ENCODE measurements at places on chromosomes 2 and 18. TPM values are rescaled to one million over a fixed set of nuclear protein-coding genes. Genes with fewer than 3 reads are reported as not detected.

DNA sequence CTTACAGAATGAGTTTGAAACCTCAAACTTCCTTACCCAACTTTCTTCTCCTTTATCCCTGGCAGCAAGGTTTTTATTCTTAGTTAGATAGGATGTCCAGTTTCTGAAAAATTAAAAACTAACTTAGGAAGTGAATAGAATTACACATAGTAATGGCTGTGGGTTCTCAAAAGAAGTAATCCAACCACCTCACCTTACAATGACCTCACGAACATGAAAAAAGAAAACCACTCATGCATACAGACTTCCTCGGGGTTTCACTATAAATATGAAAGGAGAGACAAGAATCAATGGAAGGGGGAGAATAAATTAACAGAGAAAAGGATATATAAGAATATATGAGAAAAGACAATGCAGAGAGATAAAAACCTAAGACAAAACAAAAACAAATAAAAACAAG is 1044.3 kb upstream of the KLHL29 start:
- no peak overlapping the region for H3K27ac ChIP-seq
- H3K27me3 ChIP-seq: no peaks in the 10 kb centered on the region
- H3K4me1 ChIP-seq: no peaks in the 10 kb centered on the region
- no peak for DNase-seq
- no peaks in the 10 kb centered on the region for H3K36me3 ChIP-seq

DNA sequence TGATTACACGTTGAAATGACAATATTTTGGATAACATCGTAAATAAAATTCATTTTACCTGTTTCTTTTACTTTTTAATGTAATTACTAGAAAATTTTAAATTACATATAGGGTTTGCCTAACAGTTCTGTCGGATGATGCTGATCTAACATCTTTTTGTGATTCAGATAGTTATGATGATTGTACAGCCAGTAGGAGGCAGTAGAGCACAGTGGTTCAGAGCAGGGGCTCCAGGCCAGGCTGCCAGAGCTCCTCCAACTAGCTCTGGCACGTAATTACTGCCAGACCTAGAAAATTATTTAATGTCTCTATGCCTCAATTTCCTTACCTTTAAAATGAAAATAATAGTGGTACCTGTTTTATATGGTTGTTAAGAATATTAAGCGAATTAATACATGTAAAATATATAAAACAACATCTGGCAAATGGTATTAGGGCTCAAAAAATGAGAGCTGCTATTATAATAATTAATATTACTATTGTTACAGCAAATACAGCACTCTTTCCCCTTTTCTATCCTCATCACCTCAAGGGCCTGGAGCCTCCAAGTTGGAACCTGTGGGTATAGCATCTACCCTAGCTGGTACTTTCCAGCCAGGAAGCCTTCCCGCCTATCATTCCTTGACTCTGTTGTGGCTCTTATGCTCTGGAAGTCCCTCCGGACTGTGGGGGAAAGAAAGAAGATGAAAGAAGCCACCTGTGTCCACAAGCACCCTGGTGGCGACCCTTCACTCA is 47.7 kb upstream of the PLA2R1 start:
- no peaks in the 10 kb centered on the region for H3K27me3 ChIP-seq
- no peaks in the 10 kb centered on the region for H3K4me1 ChIP-seq
- H3K4me3 ChIP-seq: no peak overlapping the region
- no peak overlapping the region for H3K27ac ChIP-seq
- DNase-seq: peak; percentile 71

GRCh38 chr2:198175271-198175670 is 370.9 kb downstream of the PLCL1 start:
- H3K27ac ChIP-seq: no peak overlapping the region
- H3K4me3 ChIP-seq: no peak overlapping the region
- H3K4me1 ChIP-seq: no peaks in the 10 kb centered on the region
- DNase-seq: no peak
- H3K27me3 ChIP-seq: no peaks in the 10 kb centered on the region

GRCh38 chr2:27453968-27454367 is 11.8 kb downstream of the KRTCAP3 start:
- no peak overlapping the region for H3K27ac ChIP-seq
- no peaks in the 10 kb centered on the region for H3K27me3 ChIP-seq
- H3K36me3 ChIP-seq: peaks cover 23% of the 10 kb centered on the region
- H3K4me1 ChIP-seq: no peaks in the 10 kb centered on the region

- no peak overlapping the region for H3K4me3 ChIP-seq
- H3K27ac ChIP-seq: no peak overlapping the region
- H3K4me1 ChIP-seq: no peaks in the 10 kb centered on the region
Observed at GRCh38 chr2:96072746-96073145, 38.0 kb upstream of the GPAT2 start.

The ZBTB14 gene
- 5.6 TPM for total RNA-seq

The FBLN7 gene
- total RNA-seq: 0.98 TPM

The RGPD4 gene
- not detected for total RNA-seq

DNA sequence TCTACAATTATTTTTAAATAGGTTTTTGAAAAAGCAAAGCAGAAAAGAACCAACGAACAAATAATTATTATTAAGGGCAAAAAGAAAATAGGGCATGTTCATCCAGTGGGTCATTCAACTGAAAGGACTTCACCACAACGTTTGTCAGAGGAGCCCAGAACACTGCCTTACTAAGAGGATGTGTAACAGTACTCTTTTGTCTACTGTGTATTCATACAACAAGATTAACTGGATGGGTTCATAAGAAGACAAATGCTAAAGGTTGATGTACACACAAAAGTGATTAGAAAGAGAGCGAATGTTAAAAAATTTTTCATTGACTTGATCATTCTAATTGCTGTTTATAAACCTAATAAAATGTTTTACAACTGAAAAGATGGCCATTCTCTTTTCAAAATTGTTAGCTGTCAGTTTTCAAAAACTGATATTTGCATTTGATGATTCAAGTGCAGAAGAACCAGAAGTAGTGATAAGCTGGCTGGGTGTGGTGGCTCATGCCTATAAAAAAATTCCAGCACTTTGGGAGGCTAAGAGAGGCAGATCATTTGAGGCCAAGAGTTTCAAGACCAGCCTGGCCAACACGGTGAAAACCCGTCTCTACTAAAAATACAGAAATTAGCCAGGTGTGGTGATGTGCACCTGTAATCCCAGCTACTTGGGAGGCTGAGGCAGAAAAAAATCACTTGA is 33.1 kb downstream of the MGAT4A start:
- no peak overlapping the region for H3K27ac ChIP-seq
- H3K36me3 ChIP-seq: no peaks in the 10 kb centered on the region
- no peak for DNase-seq
- H3K27me3 ChIP-seq: no peaks in the 10 kb centered on the region

The KCNG2 gene
- 1.5 TPM for total RNA-seq

The ABI2 gene
- total RNA-seq: 77.2 TPM

GRCh38 chr18:48742706-48743475 is 204.1 kb downstream of the CTIF start:
- DNase-seq: peak; percentile 79
- H3K27ac ChIP-seq: no peak overlapping the region
- no peaks in the 10 kb centered on the region for H3K27me3 ChIP-seq
- H3K4me1 ChIP-seq: peaks cover 36% of the 10 kb centered on the region
- no peak overlapping the region for H3K4me3 ChIP-seq

DNA sequence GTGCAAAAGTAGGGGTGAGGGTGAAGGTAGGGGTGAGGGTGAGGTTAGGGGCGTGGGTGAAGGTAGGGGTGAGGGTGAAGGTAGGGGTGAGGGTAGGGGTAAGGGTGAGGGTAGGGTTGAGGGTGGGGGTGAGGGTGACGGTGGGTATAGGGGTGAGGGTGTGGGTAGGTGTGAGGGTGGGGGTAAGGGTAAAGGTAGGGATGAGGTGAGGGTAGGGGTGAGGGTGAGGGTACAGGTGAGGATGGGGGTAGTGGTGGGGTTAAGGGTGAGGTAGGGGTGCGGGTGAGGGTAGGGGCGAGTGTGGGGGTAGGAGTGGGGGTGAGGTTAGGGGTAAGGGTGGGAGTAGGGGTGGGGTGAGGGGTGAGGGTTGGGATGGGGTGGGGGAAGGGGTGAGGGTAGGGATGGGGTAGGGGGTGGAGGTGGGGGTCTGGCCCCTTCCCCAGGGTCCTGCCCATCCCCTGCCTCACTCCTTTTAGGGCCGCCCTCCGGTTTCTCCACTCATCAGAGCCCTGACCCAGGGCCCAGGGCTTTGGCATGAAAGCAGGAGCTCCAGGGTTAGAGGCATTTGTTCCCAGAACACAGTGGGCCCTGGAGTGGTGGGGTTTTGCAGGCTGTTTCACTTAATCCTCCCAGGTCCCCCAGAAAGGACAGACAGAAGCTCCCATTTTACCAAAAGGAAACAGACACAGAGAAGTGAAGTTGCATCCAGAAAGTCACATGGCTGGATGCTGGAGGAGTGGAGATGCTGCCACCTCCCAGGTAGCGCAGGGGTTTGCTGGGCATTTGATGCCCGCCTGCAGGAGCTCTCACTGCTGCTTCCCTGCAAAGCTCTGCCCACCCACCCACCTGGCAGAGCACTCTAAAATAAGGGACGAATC is 26.9 kb downstream of the SNORC start:
- H3K36me3 ChIP-seq: no peaks in the 10 kb centered on the region
- no peaks in the 10 kb centered on the region for H3K4me1 ChIP-seq
- no peaks in the 10 kb centered on the region for H3K27me3 ChIP-seq
- H3K4me3 ChIP-seq: no peak overlapping the region

The GPR155 gene
- total RNA-seq: 16.0 TPM

DNA sequence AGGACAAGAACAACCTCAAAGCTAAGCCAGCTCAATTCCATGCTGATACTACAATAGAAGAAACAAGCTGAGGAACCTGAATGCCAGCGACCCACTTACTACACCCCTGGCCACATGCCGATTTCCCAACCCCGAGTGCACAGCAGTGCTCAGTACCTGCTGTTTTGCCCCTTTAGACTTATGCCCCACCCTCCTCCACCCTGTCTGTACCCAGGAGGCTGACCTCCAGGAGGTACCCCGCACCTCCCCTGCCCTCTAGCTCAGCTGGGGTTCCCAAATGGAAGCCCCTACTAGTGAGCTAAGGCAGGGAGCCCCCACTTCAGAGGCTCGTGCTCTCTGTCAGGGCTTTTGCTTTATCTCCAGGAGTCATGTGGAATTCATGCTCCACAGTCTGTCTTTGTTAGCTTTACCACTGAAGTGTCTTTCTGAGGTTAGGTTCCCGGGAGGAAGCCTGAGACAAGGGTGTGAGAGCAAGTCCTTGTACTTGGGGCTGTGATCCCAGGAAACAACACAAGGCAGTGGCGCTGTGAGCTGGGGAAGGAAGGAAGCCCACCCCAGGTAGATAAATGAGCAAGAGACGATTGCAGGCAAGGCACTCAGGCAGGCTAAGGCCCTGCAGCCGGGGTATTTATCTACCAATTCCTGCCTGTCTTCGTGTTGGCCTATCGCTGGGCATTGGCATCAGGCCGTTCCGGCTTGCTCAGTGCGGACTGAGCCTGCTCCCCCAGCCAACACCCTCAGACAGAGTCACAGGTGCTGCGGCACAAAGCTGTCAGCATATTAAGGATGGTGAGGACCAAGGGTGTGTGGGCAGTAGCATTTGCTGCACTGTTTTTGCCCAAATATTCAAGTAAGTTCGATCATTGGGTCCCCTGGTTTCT is 220.5 kb downstream of the CYP26B1 start:
- H3K27ac ChIP-seq: no peak overlapping the region
- H3K4me1 ChIP-seq: no peaks in the 10 kb centered on the region
- H3K36me3 ChIP-seq: no peaks in the 10 kb centered on the region
- no peak overlapping the region for H3K4me3 ChIP-seq

DNA sequence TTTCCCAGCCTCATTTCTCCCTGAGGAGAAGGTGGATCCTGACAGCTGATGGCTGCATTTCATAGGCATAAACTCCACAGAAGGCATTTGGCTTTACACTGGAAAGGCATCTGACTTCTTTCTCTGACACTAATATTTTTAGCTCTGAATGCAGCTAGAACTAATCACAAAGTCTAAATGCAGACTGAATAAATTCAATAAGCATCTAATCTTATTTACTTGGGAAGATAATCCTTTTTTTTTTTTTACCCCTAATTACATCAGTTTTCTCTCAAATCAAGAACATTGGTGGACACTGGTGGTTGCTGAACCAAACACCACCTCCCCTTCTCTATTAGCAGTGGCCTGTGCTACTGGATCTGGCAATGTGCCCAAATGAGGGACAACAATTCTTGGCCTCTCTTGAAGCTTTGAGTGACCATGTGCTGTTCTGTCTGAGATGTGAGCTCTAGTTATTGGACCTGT is 50.9 kb upstream of the CD226 start:
- H3K36me3 ChIP-seq: peaks cover 9% of the 10 kb centered on the region
- H3K4me3 ChIP-seq: no peak overlapping the region
- peak overlapping the region; percentile 68 for H3K27ac ChIP-seq
- H3K27me3 ChIP-seq: no peaks in the 10 kb centered on the region
- DNase-seq: peak; percentile 62

- peaks cover 46% of the 10 kb centered on the region for H3K4me1 ChIP-seq
- no peaks in the 10 kb centered on the region for H3K27me3 ChIP-seq
- no peak for DNase-seq
- H3K36me3 ChIP-seq: no peaks in the 10 kb centered on the region
Observed at GRCh38 chr2:64657411-64657810, 3.7 kb upstream of the SERTAD2 start.

DNA sequence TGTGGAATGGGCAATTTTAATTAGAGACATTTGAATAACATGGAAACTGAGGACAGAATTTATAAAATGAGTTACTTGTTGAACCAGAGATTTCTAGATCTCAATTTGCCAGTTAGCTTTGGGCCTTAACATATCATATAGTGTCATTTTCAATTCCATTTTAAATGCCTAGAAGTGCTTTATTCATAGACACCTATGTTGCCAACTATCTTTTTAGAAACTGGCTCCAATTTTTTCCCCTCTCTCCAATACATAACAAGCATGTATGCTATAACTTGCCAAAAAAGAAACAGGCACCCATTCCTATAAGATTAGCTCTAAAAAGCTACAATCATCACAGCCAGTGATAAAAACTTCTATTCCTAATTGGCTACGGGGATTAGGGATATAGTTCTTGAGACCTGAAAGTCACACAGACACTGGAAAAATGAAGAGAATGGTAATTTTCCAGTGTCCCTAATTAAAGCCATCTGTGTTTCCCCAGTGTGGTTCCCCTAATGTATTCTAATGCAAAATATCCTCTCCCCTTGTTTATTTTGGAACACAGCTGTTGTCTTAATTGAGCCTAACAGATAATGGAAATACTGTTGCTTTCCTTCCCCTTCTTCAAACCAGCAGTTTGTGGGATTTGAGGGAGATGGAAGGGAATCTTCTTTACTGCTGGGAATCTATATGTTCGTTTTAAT is 205.5 kb upstream of the FSHR start:
- H3K4me3 ChIP-seq: no peak overlapping the region
- no peaks in the 10 kb centered on the region for H3K4me1 ChIP-seq
- DNase-seq: no peak
- no peaks in the 10 kb centered on the region for H3K27me3 ChIP-seq
- H3K36me3 ChIP-seq: no peaks in the 10 kb centered on the region

The MZT2B gene
- 269 TPM for total RNA-seq

Data from heart left ventricle (tissue), 16 donors.